Activated T-cell treated with anti-CD3 and anti-CD28 coated beads, Interleukin-2, amount 50 U/mL, for 1 hour (primary cell): ENCODE measurements at places on chromosomes 2 and 18.
A peak's percentile ranks its signal among the peaks of the same experiment; 100 is the strongest.

DNA sequence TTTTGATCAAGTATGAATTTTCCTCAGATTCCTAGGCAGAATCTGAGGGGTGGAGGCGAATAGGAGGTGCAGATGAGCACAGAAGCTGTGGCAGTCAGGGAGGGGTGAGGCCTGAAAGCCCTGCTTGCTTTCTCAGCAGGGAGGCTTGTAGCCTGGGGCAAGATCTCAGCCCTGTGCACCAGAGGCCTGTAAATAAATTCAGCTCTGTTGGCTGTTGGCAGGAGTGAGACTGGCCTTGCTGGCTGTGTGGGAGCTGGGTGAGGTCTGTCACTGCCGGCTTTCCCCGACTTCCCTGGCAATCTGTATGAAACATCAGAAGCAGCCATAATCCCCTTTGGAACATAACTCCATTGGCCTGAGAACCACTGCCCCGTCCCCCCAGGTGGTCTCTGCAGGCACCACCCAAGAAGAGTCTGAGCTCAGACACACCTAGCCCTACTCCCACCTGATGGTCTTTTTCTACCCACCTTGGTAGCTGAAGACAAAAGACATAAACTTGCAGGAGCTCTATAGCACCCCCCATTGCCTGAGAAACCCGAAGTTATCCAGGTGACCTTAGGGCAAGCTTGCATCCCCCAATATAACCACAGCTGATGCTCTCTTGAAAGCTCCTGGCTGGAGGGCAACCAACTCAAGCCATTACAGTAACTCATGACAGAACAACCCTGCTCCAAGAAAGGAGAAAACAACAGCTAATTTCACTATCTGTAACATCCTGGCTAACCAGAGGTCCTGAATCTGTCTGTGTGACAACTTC lies 32.3 kb downstream of the EVA1A start:
- no peak for DNase-seq

GRCh38 chr2:148552675-148553331 lies 91.7 kb upstream of the EPC2 start:
- no peak for DNase-seq

- DNase-seq = no peak
These were observed 39.4 kb downstream of the HRH4 start for GRCh38 chr18:24499814-24500213.

GRCh38 chr18:38611036-38611964 lies 1045.7 kb upstream of the CELF4 start:
- no peak for DNase-seq

DNA sequence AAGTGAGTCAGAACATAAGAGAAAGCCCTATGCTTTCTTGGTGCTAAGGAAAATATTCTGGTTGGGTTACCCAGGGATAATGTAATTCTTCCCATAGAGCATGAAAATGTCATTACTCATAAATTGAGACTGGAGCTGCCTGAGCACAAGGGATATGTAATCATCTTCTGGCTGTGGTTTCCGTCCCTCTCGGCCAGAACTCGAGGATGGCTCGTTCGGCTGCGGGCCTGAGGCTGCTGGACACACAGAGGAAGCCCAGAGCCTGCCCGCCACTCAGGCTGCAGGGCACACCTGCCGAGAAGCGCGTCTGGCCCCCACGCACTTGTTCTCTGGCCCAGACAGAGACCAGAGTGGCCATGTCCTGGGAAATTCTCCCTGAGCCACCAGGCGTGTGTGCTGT lies 104.9 kb downstream of the ASAP2 start:
- DNase-seq = no peak

DNA sequence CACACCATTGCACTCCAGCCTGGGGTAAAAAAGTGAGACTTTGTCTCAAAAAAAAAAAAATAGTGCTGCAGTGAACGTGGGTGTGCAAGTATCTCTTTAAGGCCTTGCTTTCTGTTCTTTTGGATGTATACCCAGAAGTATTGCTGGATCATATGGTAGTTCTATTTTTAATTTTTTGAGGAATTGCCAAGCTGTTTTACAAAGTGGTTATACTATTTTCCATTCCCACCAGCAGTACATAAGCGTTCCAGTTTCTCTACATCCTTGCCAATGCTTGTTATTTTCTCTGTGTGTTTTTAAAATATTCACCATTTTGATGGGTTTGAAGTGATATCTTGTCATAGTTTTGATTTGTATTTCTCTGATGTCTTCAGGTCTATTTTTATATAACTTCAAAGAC lies 13.1 kb downstream of the ARMC9 start:
- no peak for DNase-seq

GRCh38 chr18:43751835-43752234 lies 474.5 kb upstream of the SYT4 start:
- DNase-seq = no peak

DNA sequence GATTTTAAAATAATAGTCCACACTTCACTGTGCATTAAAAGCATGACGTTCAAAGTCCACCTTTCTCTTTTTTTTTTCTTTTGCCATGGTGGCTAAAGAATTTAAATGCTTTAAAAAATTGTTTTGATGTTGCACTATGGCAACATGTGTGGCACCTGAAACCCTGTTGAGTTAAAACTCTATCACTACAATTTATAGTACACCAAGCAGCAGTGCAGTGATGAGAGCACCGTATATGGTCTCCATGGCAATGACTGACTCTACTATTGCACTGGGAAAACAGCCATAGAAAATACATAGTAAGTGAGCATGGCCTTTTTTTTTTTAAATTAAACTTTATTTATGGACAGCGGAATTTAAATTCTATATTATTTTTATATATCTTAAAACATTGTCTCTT lies 298.8 kb downstream of the FIGN start:
- no peak for DNase-seq

DNA sequence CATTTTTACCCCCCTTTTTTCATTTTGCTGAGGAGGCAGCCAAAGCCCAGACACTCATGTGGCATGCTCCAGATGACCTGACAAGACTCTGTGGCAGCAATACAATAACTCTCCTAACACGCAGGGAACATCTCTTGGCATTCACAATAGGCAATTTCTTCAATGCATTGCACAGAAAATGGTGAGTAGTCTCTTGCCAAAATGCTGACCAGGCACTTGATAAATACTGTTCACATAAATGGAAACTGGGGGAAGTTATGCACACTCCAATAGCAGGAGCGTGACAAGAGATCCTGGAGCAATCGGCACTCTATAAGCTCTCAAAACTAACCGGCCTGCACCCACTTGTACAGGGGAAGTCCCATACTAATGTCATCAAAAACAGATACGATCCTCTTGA lies 66.3 kb downstream of the NBAS start:
- DNase-seq = no peak

GRCh38 chr18:80175451-80176204 lies 66.6 kb downstream of the ADNP2 start:
- peak; percentile 52 for DNase-seq

DNA sequence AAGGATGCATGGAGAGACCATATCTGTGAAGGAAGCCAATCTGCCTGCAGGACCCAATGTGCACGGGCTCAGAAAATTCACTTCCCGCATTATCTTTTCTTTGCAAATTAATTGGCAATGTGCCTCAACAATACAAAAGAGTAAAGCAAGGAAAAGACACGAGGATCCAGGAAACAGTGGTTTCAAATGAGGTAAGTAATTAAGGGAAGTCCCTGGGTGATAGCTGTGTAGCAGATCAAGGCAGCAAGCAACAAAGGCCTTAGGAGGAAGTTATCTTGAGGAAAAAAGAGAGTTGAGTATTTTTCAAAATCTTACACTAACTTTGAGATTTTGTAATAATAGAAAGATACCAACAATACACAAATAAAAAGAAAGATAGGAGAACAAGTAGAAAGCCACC lies 44.3 kb upstream of the TGIF1 start:
- DNase-seq = no peak

DNA sequence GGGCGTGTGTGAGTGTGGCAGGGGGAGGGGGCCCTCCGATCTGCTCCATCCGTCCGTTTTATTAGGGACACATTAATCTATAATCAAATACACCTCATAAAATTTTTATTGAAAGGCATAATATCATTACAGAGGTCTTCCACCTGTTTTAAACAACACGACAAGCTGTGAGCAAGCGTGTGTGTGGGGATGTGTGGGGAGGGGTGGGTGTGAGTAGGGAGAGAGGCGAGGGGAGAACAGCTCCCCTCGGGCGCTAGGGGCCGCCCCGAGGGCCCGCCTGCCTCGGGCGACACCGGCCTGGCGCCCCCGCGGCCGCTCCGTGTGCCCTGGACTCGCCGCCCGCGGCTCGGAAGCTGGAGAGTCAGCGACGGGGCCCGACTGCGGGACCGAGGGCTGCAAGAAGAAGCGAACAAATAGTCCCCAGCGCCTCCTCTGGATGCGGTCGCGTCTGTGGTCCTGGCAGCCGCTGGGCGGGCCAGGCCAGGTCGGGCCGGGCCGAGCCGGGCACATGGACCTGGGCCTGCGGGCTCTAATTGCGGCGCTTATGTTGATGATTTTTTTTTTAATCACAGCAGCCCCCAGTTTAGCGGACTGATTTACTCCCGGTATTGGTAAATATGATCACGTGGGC lies 352 bp upstream of the HOXD9 start:
- no peak for DNase-seq

DNA sequence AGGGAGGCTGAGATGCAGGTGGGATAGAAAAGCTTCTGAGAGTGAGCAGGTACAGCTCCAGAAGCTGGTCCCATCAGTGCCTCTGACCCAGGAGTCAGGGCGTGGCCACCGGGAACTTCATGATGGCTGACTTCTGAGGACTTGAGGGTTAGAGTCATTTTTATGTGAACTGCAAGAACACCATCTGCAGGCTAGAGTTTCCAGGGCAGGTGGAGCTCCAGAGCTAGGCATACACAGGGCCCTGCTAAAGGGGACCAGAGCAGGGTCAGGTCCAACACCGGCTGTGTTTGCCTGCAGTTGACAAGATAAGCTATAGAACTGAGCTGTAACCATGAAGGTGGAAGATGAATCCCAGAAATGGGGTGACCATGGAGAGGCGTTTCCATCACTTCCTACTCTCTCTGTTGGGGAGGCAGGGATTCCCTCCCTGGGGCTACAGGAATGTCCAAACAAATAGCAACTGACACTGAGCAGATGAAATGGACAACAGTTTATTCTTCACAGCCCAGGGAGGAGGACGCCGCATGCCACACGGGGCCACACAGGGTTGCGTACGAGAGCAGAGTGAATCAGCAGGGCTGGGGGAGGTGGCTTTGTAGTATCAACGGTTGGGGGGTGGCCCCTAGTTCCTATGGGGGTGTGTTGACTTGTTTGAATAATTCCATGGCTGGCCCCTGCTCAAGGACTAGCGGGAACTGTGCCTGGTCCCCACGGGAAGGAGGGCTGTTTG lies 77.6 kb upstream of the ZNF516 start:
- DNase-seq = no peak

DNA sequence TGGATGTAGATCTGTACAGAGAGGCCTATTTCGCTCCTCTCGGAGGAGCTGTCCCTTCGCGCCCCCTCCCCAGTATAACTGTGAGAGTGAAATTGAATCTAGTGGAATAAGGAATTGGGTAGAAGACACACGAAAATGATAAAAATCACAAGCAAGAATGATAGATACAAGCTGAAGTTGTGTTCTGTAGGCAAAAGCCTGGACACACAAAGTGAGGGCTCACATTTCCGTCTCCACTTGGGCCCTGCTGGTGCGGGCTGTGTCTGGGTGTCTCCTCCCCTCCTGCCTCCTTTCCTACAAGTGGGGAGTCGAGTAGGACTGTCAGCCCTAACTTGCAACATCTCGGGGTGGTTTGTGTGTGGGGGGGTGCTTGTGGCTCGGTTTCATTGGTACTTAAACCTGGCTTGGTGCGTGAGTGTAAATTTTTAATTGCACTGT lies 457 bp upstream of the SP9 start:
- DNase-seq = no peak

GRCh38 chr2:190930411-190930810 lies 49.8 kb downstream of the GLS start:
- no peak for DNase-seq

GRCh38 chr2:224025874-224026273 lies 13.2 kb downstream of the SERPINE2 start:
- DNase-seq = peak; percentile 38

DNA sequence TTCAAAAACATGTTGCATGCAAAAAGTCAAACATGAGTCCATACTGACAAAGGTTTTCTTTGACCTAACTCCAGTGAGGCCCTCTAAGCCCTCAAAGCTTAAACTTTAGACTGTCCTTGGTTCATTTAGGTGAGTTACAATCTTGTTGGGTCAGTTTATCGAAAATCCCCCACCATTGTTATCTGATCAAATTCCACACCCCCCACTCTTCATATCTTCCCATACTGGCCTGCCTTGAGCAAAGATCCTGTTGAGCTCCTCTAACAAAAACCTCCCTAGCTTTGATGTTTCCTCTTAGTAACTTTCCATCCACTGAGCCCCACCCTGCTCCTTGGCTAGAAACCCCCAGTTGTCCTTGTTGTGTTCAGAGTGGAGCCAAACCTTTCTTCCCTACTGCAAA lies 193.7 kb downstream of the ARHGAP28 start:
- DNase-seq = no peak

GRCh38 chr2:71067567-71068217 lies 756 bp upstream of the NAGK start:
- DNase-seq = no peak

DNA sequence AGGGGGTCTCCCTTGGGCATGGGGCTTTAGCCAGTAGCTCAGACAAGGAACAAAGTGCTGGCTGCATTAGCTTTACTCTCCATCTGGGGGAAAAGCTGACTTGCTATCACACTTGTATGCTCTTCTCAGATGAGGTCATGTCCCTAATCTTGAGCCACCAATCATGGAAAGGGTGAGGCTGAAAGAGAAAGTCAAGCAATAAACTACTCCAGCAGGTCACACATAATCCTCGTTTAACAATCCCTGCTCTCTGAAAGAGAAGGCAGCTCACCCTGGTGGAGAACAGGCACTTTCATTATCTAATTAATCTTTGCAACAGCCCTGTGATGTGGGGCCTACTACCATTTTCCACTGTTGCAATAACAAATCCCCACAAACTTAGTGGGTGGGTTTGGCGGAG lies 129.7 kb upstream of the CAPN13 start:
- DNase-seq = no peak

- no peak for DNase-seq
These were observed 20.9 kb downstream of the NETO1 start for GRCh38 chr18:72846736-72847533.

DNA sequence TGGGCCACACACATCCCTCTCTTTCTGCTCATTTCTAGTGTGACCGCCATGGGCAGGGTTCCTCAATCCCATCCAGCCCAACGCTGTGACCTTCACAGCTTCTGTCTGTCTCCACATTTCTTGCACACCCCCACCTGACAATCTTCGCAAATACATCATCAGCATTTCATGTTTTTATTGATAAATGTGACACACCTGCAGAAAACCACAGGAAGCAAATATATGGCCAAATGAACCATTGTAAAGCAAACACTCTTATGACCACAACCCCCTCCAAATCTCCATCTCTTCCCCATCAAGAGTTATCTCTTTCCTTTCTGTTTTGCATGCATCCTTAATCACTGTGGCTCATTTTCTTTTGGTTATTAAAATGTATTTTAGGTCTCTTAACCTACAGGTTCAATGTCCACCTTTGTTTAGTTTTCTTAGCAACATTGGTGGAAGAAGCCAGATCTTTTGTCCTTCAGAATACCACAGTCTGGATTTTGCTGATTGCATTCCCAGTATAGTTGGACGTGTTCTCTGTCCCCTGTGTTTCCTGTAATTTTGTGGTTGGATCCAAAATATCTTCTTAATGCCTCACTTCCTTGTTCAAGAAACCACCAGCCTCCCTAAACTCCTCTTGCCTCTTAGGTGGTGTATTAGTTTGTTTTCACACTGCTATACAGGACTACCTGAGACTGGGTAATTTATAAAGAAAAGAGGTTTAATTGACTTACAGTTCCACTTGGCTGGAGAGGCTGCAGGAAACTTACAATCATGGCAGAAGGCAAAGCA lies 9.8 kb upstream of the NCK2 start:
- no peak for DNase-seq

GRCh38 chr18:35580701-35581539 lies 620 bp upstream of the GALNT1 start:
- DNase-seq = peak; percentile 73
